Testis (tissue), 5 donors: ENCODE measurements at places on chromosomes 12 and 14.
A peak's percentile ranks its signal among the peaks of the same experiment; 100 is the strongest.

- DNase-seq: no peak
These were observed 670 bp downstream of the DYRK2 start for GRCh38 chr12:67649261-67649569.

DNA sequence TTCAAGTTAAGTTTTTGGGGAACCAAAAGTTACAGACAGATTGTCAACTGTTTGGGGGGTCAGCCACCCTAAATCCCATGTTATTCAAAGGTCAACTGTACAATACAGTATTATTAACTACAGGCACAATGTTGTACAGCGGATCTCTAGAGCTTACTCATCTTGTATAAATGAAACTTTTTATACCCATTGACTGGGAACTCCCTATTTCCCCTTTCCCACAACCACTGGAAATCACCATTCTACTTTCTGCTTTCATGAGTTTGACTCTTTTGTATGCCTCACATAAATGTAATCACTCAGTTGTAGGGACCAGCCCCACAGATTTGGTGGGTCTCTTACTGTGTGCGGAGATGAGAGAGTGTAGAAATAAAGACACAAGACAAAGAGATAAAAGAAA lies 57.8 kb downstream of the SLCO1B3 start:
- no peak for DNase-seq

DNA sequence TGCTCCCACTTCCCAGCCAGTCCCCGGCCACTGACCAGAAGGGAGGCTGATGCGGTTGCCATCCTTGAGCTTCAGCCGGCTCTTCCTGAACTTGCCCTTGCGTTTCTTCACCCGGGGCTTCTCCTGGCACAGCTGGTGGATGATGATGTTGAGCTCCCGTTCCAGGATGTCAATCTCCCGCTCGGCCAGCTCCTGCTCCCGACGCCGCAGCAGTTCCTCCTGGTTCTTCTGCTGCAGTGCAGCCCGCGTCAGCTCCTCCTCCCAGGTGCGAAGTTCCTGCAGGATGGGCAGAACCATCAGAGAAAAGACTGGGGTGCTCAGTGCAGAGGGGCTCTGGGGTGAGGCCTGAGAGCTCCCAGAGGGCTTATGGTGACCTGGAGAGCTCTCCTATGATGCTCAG lies 67.0 kb downstream of the MAP3K9 start:
- no peak for DNase-seq

DNA sequence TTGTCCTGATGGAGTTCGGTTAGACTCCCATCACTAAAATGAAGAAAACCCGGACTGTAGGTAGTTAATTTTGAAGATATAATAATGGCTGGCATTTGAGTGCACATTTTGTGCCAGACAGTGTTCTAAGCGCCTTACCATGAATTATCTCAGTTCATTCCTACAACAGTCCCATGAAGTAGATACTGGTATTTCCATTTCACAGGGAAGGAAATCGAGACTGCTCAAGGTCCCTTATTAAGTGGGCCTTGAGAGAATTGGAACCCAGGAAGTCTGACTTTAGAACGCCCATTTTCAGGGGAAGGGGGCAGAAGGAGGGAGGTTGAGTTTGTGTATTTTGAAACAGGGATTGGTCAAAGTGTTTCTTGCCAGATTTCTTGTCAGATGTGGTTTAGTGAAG lies 855 bp downstream of the MNAT1 start:
- DNase-seq: no peak

GRCh38 chr12:59780605-59781135 lies 184.8 kb downstream of the SLC16A7 start:
- no peak for DNase-seq

- DNase-seq: no peak
These were observed 63.2 kb downstream of the AMN start for GRCh38 chr14:102985665-102986064.

- DNase-seq: no peak
These were observed 301.9 kb downstream of the CCER1 start for GRCh38 chr12:90653040-90653439.

- no peak for DNase-seq
These were observed 144.6 kb downstream of the TTC7B start for GRCh38 chr14:90671382-90672234.

GRCh38 chr14:72024043-72024407 lies 91.8 kb downstream of the RGS6 start:
- peak; percentile 67 for DNase-seq

DNA sequence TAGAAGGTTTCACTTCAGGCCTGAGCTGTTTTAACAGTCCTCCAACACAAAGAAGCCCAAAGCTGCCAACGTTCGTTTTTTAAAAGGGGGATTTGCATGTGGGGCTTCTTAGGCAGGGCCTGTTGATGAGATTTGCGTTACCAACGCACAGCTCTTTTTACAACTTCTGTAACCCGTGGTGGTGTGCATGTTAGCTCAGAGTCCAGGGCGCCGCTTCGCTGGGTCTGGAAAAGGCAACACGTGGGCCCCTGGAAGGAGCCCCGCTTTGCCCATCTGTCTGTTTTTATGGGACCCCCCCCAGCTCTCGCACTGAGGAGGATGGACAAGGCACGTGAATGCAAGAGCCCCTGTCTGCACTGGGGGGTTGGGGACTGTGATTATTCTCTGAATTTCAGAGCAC lies 84.0 kb downstream of the ESR2 start:
- no peak for DNase-seq

- DNase-seq: no peak
These were observed 227.9 kb downstream of the SLC25A21 start for GRCh38 chr14:36944307-36945010.

DNA sequence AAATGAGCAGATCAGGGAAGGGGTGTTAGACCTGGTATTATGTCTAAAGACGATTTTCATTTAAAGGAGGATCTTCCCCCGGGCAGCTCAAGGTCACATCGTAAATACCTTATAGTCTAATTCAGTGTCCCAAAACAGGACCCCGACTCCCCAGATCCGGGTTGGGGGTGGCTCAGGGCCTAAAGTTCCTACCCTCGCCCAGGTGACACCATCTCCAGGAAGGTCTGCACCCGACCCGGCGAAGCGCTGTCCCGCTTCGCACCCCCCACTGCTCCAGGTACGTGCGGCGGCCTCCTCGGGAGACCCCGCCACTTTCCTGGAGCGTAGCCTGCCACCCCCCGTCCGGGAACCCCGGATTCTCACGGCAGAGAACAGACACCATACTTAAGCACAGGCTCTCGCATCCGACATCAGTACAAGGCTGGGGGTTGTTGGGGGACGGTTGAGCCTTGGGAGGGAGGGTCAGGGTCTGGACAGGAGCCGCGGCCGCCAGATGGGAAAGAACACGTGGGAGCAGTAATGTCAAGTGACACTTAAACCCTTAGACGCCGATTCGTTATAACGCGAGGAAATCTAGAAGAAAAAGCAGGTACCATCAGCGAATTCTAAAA lies 556 bp downstream of the TIMM9 start:
- peak; percentile 74 for DNase-seq

- no peak for DNase-seq
These were observed 480.7 kb downstream of the TMEM132D start for GRCh38 chr12:129423041-129423580.

- no peak for DNase-seq
These were observed 12.6 kb downstream of the NRDE2 start for GRCh38 chr14:90319173-90319572.

- DNase-seq: no peak
These were observed 66.0 kb upstream of the CPSF6 start for GRCh38 chr12:69173368-69173767.
